Gastroesophageal sphincter (tissue), 4 donors: ENCODE measurements at places on chromosomes 11 and 22.

DNA sequence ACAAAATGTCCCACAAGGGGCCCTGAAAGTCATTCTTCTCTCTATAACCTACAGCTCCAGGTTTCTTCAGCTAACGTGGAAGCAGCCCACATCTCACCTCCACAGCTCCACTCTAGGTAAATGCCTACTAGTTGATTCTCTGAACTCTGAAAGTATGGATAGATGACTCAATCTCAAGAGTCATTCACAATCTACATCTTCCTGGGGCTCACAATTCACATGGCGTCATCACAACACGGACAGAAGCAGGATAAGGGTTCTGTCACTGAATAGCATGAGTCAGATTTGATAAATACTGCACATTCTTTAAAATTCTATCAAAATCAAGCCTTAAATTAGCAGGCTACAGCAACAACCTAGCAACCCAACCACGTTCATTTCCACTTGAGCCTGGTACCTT, 96.3 kb downstream of the PLEKHA7 start:
- ATAC-seq, result no peak

GRCh38 chr11:121456816-121457431, 4.2 kb upstream of the SORL1-AS1 start:
- ATAC-seq, result no peak

DNA sequence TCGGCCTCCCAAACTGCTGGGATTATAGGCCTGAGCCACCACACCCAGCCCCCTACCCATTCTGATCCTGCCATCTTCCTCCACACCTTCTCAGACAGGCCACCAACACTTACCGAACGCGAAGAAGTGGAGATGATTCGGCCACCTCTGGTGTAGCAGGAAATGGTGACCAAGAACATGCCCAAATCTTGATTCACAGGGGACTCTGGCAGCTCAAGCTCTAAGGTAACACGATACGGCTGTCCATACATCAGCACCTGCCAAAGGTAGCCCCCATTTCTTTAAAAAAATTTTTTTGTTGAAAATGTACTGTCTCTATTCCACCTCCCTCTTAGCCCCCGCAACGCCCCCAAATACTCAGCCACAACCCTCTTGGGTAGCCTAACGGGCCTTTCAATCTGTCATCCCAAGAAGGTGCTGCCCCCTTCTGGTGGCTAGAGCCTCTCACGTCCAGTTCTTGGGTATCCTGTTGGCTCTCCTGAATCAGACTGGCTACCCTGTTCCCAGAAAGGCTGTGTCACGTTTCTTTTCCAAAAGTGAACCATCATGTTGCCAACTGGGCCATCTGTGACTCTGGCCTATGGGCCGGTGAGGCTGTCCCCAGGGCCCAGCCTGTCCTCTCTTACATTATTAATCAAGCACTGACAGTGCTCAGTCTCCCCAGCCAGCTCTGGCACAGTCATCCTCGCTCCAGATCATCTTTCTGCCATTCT, 5.3 kb upstream of the LRRN4CL start:
- peak; percentile 81 for ATAC-seq

GRCh38 chr11:107563702-107564101, 1.8 kb downstream of the ALKBH8 start:
- ATAC-seq, result peak; percentile 37

GRCh38 chr11:116409238-116409637, 363.5 kb downstream of the BUD13 start:
- ATAC-seq, result no peak

- peak; percentile 55 for ATAC-seq
Observed at GRCh38 chr22:24697621-24698082, 76.9 kb downstream of the PIWIL3 start.

- ATAC-seq, result no peak
Observed at GRCh38 chr11:5252919-5253265, 1.7 kb downstream of the HBG2 start.

DNA sequence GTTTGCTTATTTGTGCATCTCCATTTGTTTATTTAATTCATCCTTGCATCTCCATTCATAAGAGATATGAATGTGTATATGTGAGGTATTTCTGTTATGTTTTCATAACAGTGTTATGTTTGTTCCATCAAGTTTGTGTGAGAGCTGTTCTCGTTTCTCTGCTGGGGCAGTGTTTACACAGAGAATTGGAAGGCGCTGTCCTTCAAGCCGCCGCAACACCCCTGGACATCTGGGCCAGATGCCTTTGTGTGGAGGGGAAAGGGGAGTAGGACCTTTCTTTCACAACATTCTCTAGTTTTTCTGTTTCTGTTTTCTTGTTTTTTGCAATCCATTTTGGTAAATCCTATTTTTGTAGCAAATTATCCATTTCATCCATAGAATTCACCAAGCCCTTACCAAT, 7.0 kb upstream of the TM7SF2 start:
- ATAC-seq, result no peak

- no peak for ATAC-seq
Observed at GRCh38 chr11:61091373-61092279, 10.7 kb upstream of the CD5 start.

DNA sequence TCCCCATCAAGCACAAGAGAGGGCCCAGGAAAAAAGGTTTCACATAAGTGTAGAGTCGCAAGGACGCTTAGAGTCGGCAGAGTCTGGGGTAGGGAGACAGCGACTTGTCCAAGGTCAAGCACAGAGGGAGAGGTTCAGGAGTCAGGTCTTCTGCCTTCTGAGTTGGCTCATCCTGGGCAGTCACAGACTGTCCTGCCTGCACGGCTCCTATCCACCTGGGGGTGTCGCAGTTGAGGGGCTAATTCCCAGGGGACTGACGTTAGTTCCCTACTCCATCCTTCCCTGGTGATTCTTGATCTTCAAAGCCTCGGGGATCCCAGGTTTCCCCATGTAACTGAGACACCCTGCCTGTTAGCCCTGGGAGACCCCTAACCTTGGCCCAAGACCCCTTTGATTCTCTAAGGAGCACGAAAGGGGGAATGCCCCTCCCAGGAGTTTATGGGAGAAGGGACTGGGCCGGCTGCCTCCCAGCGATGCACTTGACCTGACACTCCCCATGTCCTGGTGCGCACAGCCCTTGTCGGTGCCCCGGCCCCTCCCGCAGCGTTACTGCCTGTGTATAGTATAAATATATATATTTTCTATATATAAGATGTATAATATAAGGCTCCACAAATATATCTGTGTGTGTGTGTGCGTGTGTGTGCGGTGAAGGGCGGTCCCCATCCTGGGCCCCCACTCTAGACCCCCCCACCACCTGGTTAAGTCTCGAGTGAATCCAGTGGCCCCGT, 14.7 kb upstream of the TAB1 start:
- no peak for ATAC-seq

DNA sequence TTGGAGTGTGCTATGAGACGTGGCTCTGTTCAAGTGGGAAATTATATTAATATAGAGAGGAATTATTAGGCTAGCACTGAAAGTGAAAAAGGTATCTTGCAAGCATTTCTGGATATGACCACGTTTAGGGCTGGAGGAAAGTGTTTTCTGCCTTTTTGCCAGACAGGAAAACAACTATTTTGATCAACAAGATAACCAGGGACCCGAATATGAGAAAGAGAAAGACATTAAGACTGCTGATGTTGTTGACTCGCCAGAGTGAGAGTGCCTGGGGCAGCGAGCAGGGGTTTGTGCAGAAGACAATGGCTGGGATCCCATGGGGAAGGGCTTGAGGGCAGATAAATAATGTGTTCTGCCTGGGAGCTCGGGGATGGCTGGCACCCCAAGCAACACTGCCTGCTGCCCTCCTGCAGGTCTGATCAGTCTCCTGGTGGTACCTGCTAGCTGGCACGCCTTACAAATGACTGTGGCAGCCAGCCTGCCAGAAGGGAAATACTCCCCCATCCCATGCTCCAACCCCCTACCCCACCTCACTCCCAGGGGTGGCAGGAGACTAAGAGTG, 23.1 kb upstream of the CHST1 start:
- no peak for ATAC-seq

DNA sequence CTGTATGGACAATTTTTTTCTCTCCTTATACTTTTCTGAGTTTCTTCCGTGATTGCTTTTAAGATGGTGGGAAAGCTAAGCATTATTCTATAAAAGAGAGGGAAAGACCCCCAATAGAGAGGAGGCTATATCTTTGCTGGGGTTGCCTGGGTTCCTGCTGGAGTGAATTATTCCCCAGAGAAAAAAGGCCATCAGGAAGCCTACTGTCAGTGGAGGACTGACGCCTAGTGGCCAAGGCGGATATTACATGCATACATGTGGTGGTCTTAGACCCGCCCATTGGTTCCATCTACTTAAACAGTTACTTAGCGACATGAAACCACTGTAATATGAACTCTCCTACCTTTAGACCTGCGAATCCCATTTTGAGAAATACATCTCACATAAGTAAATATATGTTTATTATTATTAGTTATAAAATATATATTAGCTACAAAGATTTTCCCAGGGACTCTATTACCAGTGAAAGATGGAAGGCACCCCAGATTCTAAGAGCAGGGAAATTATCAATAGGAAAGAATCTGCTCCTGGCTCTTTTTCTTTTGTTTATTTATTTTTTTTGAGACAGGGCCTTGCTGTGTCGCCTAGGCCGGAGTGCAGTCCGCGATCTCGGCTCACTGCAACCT, 15.7 kb upstream of the PGA3 start:
- ATAC-seq, result peak; percentile 71

- ATAC-seq, result no peak
Observed at GRCh38 chr11:767238-767637, 10.0 kb downstream of the GATD1 start.

DNA sequence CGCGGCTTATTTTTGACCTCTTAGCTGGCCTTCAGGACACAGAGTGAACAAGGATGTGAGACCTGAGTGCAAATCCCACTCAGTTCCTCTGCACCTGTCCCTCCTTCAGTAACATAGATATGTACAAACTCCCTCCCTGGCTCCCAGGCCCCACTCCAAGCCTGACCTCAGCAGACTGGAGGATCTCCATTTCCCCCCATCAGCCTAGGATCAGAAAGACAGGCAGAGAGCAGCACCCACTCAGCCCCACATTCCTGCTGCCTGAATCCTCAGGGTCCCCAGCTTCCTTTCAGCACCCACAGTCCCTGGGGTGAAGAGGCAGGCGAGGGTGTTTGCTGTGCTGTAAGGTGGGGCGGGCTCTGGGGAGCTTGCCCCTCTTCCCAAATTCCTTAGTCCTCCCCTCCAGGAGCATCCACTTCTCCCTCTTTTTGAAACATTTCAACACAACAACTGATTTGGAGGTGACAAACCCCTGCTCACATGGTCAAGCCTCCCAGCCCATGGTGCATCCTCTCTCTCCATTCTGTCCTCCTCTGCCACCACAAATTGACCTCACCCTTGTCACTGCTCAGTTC, 151.1 kb downstream of the FEZ1 start:
- no peak for ATAC-seq

GRCh38 chr11:132904091-132904490, 628.2 kb downstream of the OPCML start:
- no peak for ATAC-seq

- ATAC-seq, result peak; percentile 53
Observed at GRCh38 chr11:57345555-57346211, 7.5 kb downstream of the P2RX3 start.

DNA sequence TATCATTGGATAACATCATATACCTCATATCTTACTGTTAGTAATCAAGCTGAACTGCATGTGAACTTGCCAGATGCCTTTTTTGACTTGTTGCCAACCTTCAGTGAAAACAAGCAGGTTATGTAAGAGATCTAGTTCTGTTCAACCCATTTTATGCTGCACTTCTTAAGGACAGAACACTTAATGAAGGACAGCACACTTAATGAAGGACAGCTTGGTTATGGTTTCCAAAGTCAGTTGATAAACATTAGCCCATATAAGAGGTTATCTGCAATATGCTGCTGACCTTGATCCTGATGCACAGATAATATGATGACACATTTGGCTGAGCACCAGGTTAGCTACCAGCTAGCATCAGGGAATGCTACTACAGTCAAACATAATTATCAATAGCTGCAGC, 358.7 kb upstream of the PDGFD start:
- ATAC-seq, result no peak

GRCh38 chr11:134437821-134438220, 25.8 kb upstream of the B3GAT1 start:
- no peak for ATAC-seq

DNA sequence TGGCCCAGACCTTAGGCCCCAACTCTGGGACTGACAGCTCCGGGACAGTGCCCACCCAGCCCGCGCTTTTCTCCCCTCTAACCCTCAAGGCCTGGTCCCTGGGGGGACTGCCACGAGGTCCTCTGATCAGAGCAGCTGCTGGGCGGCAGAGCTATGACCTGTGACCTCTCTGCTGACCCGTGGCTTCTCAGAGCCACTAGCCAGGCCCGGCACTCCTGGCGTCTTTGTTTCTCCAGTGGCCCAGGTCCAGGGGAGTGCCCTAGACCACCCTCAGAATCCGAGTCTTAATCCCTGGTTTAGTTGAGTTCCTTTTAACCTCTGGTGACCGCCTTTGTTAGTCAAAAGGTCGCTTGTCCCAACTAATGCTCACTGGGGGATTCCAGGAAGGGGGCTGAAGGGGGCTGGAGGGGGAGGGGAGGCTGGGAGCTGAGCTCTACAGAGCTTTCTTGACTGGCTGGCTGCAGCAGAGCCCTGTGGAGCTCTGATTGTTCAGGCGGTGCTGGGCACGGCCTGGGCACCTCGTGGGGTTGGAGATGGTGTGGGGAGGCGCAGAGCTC, 1.2 kb downstream of the FBLN1 start:
- no peak for ATAC-seq

- no peak for ATAC-seq
Observed at GRCh38 chr11:47376525-47377371, 1.6 kb downstream of the SPI1 start.

DNA sequence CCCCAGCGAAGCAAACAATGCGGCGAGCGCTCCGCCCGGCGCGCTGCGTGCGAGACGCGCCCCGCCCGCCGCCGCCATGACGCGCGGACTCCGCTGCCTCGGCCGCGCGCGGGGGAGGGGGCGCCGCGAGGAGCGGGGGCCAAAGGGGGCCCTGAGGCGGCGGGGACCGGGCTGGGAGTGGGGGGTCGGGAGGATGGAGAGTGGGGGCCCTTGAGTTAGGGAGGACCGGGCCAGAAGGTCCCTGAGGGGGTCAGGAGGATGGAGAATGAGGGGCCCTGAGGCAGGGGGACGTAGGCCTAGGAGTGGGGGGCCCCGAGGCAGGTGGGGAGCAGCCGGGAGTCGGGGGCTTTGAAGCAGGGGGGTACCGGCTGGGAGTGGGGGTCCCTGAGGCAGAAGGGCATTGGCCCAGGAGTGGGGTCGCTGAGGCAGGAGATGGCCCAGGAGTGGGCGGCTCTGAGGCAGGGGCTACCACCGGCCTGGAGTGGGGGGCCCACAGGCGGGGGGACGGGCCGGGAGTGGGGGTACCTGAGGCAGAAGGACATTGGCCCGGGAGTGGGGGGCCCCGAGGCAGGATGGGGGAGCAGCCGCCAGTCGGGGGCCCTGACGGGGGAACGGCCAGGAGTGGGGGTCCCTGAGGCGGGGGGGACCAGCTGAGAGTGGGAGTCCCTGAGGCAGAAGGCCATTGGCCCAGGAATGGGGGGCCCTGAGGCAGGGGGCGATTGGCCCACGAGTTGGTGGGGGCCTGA, at the start of gene BRD1:
Gene BRD1 (minus strand): TSS at position 21 of the 746 bp plus-strand sequence. CDS start 3,556 bp downstream, outside the sequence.
- ATAC-seq, result peak; percentile 82
